Endothelial cell (in vitro differentiated cells): ENCODE measurements at places on chromosomes 4 and X.

DNA sequence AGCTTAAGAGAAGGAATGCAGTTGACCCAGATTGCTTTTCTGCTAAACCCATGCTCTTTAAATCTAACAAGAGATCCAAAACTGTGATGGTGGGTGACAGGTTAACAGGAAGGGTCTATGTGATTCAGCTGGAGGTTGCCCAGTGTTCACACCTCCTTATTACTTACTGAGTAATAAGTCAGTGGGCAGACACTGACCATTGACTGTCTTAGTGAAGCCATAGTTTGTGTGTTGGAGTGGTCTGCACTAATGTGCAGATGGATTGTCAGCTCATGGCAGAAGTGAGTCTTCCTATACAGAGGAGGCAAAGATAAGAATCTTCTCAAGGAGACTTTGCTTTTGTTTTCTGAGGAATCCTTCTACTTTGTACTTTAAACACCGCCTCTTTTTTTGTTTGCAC lies 15.2 kb upstream of the RUFY3 start:
- DNase-seq = no peak
- H3K36me3 ChIP-seq = peaks cover 6% of the 10 kb centered on the region
- peaks cover 24% of the 10 kb centered on the region for H3K4me1 ChIP-seq
- H3K27ac ChIP-seq = peak overlapping the region; percentile 20
- H3K27me3 ChIP-seq = peaks cover 10% of the 10 kb centered on the region

DNA sequence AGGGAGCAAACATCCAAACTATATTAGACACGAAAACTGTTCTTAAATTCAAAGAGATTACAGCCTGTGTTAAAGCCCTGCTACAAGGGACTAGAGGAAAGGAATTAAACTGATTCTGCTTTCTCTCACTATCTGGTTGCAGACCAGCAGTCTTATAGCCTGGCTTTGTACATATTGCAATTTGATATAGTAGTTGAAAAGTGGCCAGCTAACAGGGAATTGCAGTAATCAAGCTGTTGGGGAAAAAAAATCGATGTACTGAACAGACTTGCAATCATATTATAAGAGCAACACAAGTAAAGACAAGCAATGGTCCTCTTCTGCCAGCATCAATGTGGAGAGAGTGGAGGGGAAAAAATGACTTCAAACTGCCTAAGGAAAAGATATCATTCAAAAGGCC lies 364.4 kb upstream of the EPHA5 start:
- no peak for DNase-seq
- H3K4me3 ChIP-seq = no peak overlapping the region
- H3K4me1 ChIP-seq = no peaks in the 10 kb centered on the region
- no peaks in the 10 kb centered on the region for H3K36me3 ChIP-seq
- no peaks in the 10 kb centered on the region for H3K27me3 ChIP-seq
- no peak overlapping the region for H3K27ac ChIP-seq

DNA sequence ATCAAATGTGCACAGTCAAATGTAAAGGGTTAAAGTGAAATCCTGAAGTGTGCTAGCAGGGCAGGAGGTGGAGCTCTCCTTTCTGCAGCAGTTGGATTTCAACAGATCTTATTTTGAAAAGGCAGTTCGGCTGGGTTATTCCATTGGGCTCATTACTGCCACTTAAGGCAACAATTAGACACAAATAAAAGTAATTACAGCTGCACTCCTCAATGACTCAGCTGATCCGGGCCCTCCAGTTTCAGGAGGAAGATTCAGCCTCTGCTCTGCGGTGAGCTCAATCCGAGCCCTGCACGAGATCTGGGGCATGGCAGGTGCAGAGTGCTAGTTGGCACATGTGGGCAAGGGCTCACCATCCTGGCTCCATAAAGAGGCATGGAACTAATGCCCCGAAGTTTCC lies 85.4 kb downstream of the PHKA2 start:
- no peak overlapping the region for H3K27ac ChIP-seq
- no peaks in the 10 kb centered on the region for H3K4me1 ChIP-seq
- H3K4me3 ChIP-seq = no peak overlapping the region
- no peaks in the 10 kb centered on the region for H3K36me3 ChIP-seq
- no peak for DNase-seq

- no peak overlapping the region for H3K4me3 ChIP-seq
- no peaks in the 10 kb centered on the region for H3K36me3 ChIP-seq
- no peaks in the 10 kb centered on the region for H3K27me3 ChIP-seq
- no peaks in the 10 kb centered on the region for H3K4me1 ChIP-seq
- H3K27ac ChIP-seq = no peak overlapping the region
- no peak for DNase-seq
Measured at GRCh38 chrX:134484039-134484438, 24.1 kb downstream of the HPRT1 start.

DNA sequence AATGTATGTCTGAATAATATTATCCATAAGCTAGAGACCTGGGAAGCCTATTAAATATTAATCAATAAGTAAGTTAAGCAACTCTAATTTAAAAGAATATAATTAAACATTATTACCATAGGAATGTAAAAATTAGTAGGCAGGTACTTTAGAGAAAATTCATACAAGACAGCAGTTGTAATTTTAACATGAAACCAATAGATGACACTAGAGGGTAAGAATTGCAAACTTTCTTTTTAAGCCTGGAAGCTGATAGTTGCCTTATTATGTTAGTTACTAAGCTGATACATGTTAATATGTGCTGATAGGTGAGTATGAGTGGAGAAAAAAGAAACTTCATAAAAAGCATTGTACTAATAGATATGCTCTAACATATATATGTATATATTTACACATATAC lies 1157.4 kb downstream of the FAM133A start:
- H3K4me1 ChIP-seq = no peaks in the 10 kb centered on the region
- no peak overlapping the region for H3K4me3 ChIP-seq
- H3K27ac ChIP-seq = no peak overlapping the region
- DNase-seq = no peak
- no peaks in the 10 kb centered on the region for H3K36me3 ChIP-seq

DNA sequence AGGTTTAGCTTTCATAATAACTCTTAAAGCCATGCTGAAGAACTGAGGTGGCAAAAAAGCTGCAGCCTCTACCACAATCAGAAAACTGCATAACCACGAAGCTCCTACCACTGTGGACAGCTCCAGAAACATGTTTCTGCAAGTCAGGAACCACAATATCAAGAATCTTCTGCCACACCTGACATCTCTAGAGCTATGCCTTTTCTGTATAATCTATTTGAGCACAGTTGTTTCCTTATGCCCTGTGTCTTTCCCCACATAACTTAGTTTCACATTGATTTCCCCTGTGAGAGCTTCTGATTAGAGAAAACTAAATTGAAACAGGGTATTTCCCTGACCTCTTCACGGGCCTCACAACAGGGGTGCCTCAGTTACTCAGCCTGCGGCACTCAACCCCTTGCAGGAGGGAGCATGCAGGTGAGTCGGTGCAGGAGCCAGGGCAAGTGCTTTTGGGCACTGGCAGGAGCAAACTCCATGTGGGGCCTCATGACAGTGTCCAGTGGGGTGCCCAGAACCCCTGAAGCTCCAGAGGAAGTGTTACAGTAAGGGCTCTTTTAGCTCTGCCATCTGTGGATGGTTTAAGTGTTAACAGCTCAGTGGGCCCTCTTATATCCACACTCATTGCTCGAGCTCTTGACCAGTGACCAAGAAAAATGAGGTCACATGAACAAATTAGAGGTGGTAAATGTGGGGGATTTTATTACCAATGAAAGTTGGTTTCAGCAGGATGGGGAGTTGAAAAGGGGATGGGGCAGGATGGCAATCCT lies 132.8 kb upstream of the BMP3 start:
- no peaks in the 10 kb centered on the region for H3K27me3 ChIP-seq
- no peaks in the 10 kb centered on the region for H3K36me3 ChIP-seq
- no peaks in the 10 kb centered on the region for H3K4me1 ChIP-seq
- DNase-seq = no peak
- H3K27ac ChIP-seq = no peak overlapping the region

- no peak overlapping the region for H3K27ac ChIP-seq
- DNase-seq = no peak
- no peaks in the 10 kb centered on the region for H3K36me3 ChIP-seq
- H3K4me3 ChIP-seq = no peak overlapping the region
Measured at GRCh38 chr4:184000457-184001396, 95.6 kb downstream of the STOX2 start.
